ENCODE measurements at places on chromosomes 6 and 20.

GRCh38 chr20:16308754-16309153 lies 264.5 kb downstream of the KIF16B start:
- DNase-seq: no peak

GRCh38 chr6:19320111-19320581 lies 517.0 kb upstream of the ID4 start:
- no peak for DNase-seq

GRCh38 chr6:157763904-157764177 lies 59.2 kb upstream of the SNX9 start:
- no peak for DNase-seq

DNA sequence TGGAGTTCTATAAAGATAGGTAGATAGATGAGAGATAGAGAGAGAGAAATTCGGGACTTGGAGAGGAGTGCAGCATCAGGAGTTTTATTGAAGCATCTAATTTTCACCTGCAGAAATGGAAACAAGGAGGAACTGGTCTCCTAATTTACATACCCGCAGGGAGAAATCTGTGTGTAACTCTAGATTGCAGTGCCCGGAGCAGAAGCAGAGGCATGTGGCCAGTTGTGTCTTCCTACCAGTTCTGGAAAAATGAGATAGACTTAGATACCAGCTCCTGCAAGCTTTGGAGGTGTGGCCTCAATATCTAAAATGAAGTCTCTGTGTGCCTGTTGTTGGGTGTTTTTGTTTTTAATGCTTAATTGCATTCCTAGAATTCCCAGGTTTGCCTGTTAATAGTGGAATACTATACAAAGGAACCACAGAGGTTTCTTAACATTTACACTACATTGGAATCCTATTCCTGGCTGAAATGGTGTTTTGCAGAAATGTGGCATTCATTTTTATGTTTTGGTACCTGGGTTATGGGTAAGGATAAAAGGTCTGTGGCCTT lies 57.4 kb downstream of the DTD1 start:
- DNase-seq: no peak

GRCh38 chr6:27263886-27264285 lies 16.4 kb downstream of the PRSS16 start:
- DNase-seq: no peak

GRCh38 chr20:63740627-63741353 lies 1.2 kb downstream of the SLC2A4RG start:
- DNase-seq: no peak

- no peak for DNase-seq
These were observed 18.4 kb downstream of the SAMD3 start for GRCh38 chr6:130204322-130204721.

- no peak for DNase-seq
These were observed 77.5 kb downstream of the ATXN1 start for GRCh38 chr6:16683641-16684194.

DNA sequence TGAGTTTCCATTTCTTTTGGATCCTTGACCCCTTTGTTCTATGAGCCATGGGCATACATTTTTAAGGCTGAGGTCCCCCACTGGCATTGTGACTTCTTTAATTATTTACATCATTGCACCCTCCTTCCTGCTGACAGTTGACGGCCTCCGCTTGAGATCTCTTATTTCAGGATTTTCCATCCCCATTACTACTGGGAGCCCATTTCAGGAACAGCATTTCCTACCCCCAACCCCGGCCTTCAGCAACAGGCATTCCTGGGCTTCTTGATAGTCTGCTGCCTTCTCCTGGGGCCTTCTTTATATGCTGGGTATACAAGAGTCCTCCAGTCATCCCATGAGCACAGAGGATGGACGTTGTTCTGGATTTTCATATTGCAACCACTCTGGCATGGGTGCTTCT lies 3.8 kb downstream of the ULBP1 start:
- DNase-seq: no peak

- DNase-seq: no peak
These were observed 171.3 kb downstream of the GRM1 start for GRCh38 chr6:146200176-146200575.

DNA sequence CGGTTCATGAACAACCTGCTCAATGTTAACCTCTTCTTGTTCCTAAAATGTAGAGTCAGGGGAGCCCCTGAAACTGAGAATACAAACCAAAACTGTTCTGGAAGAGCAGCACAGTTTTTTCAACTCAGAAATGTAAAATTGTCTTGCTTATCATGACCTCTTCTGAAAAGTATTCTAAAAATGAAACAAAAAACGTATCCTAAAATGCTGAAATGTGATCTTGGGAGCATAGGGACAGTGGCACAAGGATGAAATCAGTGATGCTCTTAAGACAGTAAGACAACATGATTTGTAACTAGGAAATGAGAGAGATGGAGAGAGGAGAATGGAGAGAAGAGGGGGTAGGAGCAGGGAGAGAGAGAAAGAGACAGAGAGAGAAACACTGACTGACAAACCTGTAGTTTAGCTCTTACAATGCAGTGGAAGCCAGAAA lies 27.5 kb downstream of the NCOA7 start:
- no peak for DNase-seq

GRCh38 chr6:26457264-26457805 lies 420 bp upstream of the BTN2A1 start:
- DNase-seq: no peak

DNA sequence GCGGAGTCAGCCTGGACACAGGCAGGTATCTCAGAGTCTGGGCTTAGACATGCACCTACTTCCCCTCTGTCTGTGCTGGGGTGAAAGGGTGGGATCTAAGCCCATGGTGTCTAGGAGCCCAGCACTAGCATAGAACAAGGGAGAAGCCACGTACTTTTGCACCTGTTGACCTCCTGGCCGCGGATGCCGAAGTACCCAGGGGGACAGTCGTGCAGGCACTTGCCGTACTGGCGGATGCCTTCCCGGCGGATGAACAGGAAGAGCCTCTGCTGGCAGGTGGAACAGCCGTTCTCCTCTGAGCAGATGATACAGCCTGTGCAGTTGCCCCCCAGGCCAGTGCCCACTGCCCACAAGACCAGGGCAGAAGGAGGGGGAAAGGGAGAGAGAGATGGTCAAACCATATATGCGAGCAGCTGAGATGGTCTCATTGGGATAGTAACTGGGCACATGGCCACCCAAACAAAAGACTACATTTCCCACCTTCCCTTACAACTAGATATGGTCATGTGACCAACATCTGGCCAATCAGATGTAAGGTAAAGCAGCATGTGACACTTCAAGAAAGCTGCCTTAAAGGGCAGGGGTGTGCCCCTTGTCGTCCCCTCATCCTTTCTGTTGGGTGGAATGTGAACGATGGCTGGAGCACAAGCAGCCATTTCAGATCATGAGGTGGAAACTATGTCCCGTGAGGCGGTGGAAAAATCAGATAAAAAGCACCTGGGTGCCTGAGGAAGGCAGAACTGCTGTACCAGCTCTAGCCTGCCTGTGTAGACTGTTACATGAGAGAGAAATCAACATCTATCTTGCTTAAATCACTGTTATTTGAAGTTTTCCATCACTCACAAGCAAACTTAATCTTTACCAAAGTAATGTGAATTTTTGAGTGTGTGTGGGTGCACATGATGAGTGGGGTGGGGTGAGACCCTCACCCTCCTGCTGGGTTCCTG lies 34.0 kb downstream of the RSPO4 start:
- no peak for DNase-seq

GRCh38 chr20:16647875-16648597 lies 74.8 kb upstream of the KIF16B start:
- DNase-seq: no peak

- no peak for DNase-seq
These were observed 28.0 kb downstream of the RREB1 start for GRCh38 chr6:7135755-7136154.

DNA sequence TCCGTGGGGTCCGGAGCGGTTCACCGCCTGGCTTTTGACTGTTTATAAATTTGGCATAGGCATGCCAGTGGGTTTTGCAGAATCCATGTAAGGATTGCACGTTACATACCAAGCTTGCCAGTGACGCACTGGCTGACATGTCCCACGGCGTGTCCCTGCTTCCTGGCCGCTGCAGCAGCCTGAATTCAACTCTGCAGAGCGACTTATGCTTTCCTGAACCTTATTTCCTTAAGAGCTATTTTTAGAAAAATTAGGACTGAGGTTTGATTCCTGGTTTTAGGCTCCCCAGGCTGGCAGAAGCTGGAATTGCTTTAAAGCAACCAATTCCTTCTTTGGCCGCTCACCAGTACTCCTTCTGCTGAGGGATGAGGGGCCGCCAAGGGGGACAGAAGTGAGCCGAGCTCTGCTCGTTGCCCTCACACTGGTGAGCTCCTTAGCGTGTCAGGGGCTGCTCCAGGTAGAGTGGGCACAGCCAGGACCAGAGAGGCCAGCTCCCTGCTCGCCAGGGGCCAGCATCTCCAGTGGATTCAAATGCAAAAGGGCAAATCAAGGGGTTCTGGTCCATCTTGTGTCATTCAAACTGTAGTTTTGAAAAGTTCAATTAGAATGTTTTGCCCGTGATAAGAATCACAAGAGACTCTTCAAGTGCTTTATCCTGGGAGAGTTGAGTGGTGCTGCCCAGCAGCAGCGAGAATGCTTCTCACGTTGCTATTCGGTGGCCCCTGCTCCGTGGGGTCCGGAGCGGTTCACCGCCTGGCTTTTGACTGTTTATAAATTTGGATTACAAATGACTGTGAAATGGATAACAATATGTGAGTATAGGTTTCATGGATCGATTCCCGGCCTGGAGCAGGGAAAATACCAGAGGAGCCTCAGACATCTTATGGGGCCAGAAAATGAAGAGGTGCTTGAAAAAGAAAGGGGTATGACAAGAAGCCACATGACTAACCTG lies 17.5 kb upstream of the IRF4 start:
- no peak for DNase-seq

DNA sequence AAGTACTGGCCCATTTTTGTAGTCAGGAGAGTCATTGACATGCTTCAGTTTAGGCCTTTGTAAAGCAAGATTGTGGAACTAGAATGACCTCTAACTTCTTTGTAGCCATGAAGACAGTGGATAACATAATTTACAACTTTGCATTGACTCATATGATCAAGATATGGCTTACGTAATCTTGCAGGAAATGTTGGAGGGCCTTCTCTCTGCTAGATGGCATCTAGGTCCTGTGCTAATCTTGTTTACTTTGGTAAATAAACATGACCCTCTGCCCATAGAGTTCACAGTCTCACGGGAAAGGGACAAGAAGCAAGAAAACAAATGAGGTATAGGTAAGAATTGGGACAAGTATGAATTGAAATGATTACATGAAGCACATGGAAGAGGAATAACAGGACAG lies 355.2 kb upstream of the ARID1B start:
- no peak for DNase-seq

DNA sequence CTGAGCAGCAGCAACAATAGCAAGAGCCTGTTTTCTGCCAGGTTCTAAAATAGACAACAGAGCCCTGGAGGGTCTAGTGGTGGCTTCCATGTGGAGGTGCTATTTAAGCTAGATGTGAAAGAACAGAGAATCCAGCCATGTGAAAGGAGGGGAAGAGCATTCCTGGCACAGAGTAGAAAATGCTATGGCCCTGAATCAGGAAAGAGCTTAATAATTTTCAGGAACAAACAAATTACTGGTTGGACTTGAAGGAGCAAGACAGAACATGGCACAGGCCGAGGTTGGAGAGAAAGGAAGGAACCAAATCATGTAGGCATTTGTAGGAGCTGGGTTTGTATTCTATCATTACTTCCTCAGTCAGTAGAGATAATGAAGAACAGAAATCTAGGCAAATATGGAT lies 98.3 kb downstream of the AIG1 start:
- no peak for DNase-seq

GRCh38 chr20:36318166-36318565 lies 12.0 kb downstream of the DLGAP4 start:
- DNase-seq: no peak

DNA sequence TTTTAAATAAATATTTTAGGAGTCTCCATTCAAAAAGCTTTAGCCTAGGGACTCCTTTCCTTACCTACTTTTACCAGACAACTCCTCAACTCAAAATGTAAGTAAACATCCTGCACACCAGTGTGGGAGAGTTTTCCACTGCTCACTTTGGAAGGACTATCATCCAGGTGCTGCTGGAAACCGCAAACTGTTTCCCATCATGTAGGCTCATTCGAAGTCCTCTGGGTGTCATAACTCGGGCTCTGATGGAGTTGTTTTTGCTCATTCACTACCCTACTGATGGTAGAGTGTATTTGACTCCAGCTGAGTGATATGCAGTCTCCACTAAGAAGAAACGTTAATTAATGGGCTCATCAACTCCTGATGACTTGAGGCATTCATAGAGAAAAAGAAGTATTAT lies 136.5 kb upstream of the AKAP12 start:
- DNase-seq: no peak

DNA sequence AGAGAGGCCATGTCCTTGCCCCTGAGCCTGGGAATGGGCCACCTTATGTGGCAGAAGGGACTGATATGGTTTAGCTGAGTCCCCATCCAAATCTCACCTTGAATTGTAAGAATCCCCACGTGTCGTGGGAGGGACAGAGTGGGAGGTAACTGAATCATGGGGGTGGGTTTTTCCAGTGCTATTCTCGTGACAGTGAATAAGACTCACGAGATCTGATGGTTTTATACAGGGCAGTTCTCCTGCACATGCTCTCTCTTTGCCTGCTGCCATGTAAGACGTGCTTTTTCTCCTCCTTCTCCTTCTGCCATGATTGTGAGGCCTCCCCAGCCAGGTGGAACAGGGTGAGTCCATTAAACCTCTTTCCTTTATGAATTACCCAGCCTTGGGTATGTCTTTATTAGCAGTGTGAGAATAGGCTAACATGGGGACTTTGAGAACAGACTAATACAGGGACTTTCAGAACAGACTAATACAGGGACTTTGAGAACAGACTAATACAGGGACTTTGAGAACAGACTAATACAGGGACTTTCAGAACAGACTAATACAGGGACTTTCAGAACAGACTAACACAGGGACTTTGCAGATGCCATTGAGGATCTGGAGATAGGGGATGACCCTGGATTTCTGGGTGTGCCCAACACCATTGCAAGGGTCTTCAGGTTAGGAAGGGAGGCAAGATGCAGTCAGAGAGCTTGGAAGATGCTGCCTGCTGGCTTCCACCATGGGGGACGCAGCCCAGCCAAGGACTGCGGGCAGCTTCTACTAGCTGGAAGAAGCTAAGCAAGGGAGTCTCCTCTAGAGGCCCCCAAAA lies 86.9 kb downstream of the RAMACL start:
- DNase-seq: no peak

- no peak for DNase-seq
These were observed 72.6 kb upstream of the CITED2 start for GRCh38 chr6:139446768-139447655.

GRCh38 chr6:88804701-88805100 lies 158.7 kb downstream of the RNGTT start:
- DNase-seq: no peak
